Stimulated activated CD8-positive, alpha-beta memory T cell treated with anti-CD3 and anti-CD28 coated beads, Interleukin-15, amount 100 ng/mL, for 24 hours (primary cell): ENCODE measurements at places on chromosomes 5 and 9.

GRCh38 chr9:102796244-102796643, 198.9 kb upstream of the CYLC2 start:
- DNase-seq = no peak

DNA sequence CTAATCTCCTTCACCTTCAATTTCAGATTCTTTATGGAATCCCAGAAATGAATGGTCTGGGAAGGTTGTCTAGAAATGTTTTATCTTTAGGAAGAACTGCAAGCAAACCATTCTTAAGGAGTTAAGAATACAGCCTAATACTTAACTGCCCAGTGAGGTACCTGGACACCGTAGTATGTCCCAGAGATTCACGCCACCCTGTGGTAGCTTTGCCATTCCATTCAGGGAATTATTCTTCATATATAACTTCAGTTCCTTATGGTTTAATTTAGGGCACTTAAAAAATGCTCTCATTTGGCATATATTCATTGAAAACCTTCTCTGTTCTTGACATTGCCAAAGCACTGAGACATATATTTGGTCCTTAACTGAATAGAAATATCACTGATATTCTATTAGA, 49.7 kb downstream of the ACTBL2 start:
- DNase-seq = no peak

GRCh38 chr5:172762214-172763119, 8.5 kb downstream of the DUSP1 start:
- DNase-seq = no peak

DNA sequence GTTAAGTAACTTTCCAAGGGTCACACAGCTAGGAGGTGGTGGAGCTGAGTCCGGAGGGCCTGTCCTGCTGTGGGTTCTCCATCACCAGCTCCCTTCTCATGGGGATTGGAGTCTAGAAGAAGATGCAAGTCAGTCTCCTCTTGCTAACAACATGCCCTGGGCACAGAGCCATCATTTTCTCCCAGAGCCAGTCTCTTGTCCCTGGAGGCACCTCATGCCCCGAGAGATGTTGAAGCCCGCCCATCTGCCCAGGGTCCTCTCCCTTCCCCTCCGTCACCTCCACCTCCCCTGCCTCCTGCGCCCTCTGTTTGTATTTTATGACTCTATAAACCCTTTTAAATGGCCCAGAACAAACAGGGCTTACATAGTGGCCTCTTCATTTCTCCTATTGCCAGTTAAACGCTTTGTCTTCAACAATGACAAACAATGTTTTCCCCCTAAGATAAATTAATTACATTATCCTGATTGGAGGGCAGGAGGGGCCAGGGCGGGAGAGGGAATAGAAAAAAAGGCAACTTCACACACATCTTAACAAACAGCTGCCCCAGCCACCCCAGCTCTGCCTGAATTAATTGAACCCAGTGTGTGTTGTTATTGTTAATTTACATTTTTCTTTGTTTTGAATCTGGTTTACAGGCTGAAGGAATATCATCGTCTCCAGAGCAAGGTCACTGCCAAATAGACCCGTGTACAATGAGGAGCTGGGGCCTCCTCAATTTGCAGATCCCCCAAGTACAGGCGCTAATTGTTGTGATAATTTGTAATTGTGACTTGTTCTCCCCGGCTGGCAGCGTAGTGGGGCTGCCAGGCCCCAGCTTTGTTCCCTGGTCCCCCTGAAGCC, 55.8 kb downstream of the ASS1 start:
- DNase-seq = no peak
